ENCODE measurements at places on chromosomes 5 and 9. TPM values are rescaled to one million over a fixed set of nuclear protein-coding genes. Genes with fewer than 3 reads are reported as not detected.

The PHYHD1 gene
- total RNA-seq: not detected

The SLC25A2 gene
- total RNA-seq: 0.05 TPM

The CARTPT gene
- total RNA-seq: not detected

The LEAP2 gene
- total RNA-seq: not detected

The BSPRY gene
- total RNA-seq: not detected

The ZNF782 gene
- total RNA-seq: 2.0 TPM

The PCDHA4 gene
- total RNA-seq: not detected

The NREP gene
- total RNA-seq: 152 TPM

The MRPL50 gene
- total RNA-seq: 29.2 TPM

The PCDHB16 gene
- 8.6 TPM for total RNA-seq

The GABRA1 gene
- total RNA-seq: not detected

The LCN1 gene
- not detected for total RNA-seq

The ACO1 gene
- total RNA-seq: 40.5 TPM

The TAF11L4 gene
- total RNA-seq: not detected

The PCDHAC1 gene
- total RNA-seq: 0.25 TPM

The PCDHA11 gene
- 0.27 TPM for total RNA-seq

The IFNA13 gene
- not detected for total RNA-seq

GRCh38 chr5:141570655-141571054 lies 48.1 kb downstream of the DIAPH1 start:
- DNase-seq: no peak

DNA sequence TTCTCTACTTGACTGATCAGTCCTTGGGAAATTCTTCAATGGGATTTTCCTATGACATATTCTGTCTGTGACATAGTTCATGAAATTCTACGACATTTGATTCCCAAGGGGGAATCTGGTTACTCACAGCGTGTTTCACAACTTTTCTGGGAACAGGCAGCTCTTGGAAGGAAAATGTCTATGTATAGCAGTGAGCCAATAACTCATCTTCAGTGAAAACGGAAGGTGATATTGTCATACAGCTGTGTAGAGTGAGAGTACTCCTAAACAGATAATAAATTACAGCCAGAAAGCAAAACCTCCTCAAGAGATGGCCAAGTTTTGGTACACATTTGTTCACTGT lies 91.4 kb downstream of the C9orf152 start:
- peak; percentile 50 for DNase-seq

- no peak for DNase-seq
Measured at GRCh38 chr5:113269023-113269997, 165.5 kb downstream of the TSSK1B start.

DNA sequence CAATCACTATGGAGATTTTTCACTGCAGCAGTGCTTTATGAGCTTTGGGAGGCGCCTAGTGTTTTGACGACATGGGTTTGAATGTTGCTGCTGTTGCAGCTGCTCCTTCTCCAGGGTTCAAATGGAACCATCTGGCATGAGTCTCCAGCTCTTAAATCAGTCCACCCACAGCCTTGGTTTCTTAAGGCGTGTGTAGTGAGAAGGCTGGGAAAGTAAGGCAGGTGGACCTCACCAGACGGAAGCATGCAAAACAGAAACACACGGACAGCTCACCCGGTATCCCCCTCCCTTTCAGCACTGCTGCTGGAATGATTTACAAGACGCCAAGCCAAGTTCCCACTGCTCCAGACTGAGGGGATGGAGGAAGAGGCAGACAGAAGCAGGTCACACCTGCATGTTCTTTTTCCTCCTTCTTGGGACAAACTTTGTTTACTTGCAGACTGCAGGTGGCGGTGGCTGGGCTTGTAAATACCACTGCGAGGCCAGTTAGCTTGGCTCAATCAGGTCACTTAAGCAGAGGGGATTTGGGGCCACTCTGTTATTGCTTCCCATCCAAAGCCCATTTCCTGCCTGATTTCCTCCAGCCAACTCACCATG lies 47.4 kb downstream of the ADAM19 start:
- DNase-seq: no peak

GRCh38 chr9:93183663-93184431 lies at the start of gene WNK2:
Gene WNK2 (plus strand): TSS chr9:93184139. CDS start chr9:93184930, 791 bp downstream.
- peak; percentile 40 for DNase-seq

GRCh38 chr5:6328173-6328572 lies 50.2 kb downstream of the MED10 start:
- DNase-seq: peak; percentile 26

GRCh38 chr5:171578829-171579491 lies 159.5 kb downstream of the FGF18 start:
- no peak for DNase-seq

DNA sequence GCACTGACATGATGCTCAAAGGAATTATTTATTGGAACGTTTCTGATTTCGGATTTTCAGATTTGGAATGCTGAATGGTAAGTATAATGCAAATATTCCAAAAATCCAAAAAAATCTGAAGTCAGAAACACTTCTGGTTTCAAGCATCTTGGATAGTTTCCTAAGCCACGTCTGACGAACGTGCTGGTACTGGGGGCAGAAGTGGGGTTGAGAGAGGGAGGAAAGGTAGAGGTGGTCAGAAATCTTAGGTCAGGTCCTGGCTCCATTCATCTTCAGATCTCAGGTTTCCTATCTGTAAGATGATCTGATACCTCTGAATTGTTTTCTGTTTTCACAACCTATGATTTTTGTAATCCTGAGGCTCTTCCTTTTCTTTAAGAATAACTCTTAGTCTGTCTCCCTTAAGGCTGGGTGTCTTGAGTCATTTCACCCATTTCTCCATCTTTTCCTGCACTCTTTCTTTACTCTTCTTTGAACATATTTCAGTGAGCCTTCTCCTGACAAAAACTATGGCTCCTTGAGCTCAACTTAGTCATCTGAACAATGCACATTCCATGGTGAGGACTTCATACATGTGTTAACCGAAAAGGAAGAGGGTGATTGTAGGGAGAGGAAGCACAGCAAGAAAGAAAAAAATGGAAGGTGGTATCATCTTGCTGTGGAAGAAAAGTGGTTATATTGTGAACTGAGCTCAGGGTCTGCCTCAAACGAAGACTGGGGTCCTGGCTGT lies 3.3 kb downstream of the SGCD start:
- DNase-seq: no peak

GRCh38 chr5:21919414-21920022 lies 933.6 kb downstream of the CDH12 start:
- peak; percentile 23 for DNase-seq

DNA sequence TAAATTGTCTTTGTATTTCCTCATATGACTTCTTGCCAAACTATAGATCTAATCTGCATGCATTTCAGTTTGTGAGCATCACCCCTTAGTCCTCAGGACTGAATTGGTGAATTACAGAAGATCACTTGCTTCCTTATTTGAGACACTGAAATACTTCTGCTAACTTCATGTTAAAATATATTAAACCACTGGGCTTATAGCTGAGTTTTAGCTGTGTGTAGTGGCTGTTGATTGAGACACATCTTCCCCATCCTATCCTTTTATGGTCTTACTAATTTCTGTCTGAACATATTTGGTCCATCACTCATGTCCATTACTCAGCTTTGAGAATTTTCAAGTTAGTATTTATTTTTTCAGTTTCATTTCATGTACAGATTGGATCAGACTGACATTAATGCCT lies 295.9 kb downstream of the PSAT1 start:
- DNase-seq: peak; percentile 89

DNA sequence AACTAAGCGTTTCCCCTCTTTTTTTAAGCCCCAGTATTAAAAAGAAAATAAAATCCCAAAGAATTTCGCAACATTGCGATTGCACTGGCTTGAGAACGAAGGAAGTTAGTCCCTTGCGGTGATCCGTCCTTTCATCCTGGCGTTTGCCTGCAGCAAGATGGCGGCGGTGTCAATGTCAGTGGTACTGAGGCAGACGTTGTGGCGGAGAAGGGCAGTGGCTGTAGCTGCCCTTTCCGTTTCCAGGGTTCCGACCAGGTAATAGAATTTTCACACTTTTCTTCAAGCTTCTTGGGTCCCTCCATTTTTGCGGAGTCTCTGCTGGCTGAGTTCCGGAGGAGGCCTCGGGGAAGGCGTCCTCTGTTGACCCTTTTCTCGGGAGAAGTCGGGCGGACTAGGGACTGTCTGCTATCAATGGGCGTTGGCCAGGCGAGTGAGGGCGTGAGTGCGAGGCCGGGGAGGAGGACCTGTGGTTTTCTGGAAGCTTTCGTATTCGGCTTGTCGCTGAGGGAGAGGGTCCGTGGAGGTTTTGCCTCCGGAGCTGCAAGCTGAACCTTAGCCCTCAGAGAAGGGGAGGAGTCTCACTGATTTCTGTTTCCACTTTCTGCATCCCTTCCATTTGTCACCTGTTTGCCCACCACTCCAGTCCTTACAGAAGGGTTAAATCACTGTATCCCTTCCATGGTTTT lies at the start of gene NDUFS4:
TSS of gene NDUFS4 (plus strand) at position 134 of the 686 bp plus-strand sequence. CDS start at position 158, 24 bp downstream.
- DNase-seq: peak; percentile 80

DNA sequence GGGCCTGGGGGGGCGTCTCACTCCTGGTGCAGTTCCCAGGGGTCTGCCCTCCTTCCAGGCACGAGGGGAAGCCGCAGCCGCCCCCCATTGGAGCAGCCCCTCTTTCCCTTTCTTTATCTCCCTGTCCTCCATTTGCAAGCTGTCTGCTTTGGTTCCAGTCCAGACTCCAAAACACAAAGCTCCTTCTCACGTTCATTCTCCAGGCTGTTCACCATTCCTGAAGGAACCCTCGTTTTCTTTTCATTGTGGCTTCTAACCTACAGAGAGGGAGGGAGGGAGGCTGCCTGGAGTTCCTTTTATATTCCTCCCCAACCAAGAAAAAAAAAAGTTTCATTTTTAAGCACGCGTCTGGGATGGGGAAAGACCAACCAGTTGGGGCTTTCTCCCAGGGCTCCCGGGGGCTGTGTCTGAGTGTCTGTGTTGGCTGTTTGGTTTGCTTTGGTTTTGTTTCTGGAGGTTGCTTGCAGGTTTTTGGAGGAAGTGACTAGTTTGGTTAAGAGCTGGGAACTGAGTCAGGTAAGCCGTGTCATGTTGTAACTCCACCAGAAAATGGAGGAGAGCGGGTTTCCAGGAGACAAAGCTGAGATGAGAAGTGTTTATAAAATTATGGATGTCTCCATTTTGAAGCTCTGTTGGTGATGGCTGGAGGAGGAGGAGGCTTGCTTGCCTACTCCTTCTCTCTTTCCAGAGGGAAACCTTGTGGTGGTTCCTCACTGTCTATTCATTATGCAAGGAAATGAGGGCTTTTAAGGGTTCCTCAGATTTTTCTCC lies 1.6 kb downstream of the ZNF462 start:
- DNase-seq: peak; percentile 73

- peak; percentile 75 for DNase-seq
Measured at GRCh38 chr9:125137200-125137599, 6.1 kb downstream of the SCAI start.

GRCh38 chr5:121630402-121630801 lies 221.3 kb upstream of the FTMT start:
- DNase-seq: no peak

GRCh38 chr5:127621601-127622325 lies 27.1 kb upstream of the CTXN3 start:
- no peak for DNase-seq

GRCh38 chr5:80192507-80193241 lies 63.2 kb downstream of the SERINC5 start:
- DNase-seq: peak; percentile 48

- peak; percentile 65 for DNase-seq
Measured at GRCh38 chr9:126704892-126705766, 91.4 kb downstream of the LMX1B start.

GRCh38 chr5:17014686-17015085 lies 78.6 kb upstream of the MYO10 start:
- DNase-seq: no peak

DNA sequence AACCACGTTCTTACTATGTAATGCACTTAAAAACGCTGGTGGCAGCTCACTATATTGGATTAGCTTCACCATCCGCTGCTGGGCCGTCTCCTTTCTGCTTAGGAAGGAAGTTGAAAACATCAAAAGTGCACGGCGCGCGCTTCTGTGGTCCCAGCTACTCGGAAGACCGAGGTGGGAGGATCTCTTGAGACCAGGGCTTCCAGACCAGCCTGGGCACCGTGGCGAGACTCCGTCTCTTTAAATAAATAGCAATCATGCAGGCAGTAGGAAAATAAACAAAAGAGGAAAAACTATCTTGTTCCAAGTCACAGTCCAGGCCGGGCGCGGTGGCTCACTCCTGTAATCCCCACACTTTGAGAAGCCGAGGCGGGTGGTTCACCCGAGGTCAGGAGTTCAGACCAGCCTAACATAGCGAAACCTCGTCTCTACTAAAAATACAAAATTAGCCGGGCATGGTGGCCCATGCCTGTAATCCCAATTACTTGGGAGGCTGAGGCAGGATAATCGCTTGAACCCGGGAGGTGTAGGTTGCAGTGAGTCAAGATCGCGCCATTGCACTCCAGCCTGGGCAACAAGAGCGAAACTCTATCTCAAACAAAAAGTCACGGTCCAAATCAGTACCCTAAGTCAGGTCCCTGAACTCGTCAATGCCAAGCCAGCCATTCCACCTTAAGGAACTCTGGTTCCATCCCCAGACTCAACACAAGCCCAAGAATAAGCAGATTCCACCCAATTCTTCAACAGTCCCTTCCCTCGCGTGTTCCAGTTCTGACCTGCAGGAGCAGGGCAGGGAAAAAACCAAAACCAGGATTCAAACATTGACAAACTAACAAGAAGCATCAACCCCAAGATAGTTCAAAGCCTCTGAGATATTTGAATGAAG lies 1.0 kb upstream of the GOLGA1 start:
- DNase-seq: peak; percentile 70

DNA sequence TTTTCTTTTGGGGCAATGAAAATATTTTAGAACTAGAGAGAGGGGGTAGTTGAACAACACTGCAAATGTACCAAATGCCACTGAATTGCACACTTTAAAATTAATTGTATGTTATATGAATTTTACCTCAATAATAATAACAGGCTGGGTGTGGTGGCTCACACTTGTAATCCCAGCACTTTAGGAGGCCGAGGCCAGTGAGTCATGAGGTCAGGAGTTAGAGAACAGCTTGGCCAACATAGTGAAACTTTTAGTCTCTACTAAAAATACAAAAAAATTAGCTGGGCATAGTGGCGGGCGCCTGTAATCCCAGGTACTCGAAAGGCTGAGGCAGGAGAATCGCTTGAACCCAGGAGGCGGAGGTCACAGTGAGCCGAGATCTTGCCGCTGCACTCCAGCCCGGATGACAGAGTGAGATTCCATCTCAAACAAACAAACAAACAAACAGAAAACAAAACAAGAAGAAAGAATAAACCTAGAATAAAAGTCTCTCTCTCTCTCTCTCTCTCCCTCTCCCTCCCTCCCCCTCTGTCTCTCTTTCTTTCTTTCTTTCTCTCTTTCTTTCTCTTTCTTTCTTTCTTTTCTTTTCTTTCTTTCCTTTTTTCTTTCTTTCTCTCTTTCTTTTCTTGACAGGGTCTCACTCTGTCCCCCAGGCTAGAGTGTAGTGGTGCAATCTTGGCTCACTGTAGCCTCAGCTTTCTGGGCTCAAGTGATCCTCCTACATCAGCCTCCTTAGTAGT lies 91.1 kb downstream of the BASP1 start:
- DNase-seq: peak; percentile 25
